ENCODE measurements at places on chromosomes 2 and 18.

DNA sequence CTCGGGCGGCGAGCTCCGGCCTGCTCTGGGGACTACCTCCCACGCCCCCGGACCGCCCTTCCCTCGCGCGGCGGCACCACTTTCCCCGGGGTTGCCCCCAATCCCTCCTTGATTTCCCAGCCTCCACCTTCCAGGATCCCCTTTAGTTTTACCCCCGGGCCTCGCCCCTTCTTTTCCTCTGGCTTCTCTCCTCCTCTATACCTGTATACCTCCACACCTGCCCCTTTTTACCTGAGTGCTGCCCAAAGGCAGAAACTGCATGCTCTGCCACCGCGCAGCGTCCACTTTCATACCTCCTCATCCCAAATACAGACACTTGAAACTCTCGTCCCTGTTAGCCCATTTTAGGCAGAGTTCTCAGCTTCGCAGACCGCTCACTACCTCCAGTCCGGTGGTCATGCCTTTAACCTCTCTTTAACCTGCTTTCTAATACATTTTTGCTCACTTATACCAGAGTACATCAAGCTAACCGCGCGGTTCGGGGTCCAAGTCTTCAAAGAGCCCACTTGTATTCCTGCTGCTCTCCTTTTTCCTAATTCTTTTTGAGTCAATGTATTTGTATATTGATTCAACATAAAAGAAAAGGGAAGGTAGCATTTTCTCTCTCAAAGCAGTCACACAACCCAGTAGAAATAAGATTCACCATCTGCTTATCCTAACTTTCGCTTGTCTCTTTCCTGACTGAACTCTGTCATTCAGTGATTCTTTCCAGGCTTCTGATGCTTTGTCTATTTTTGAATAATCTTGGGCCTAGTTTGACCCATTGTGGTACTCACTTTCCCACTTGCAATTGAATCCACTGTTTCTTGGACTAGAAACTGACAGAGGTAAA lies 901 bp downstream of the SPOPL start:
- DNase-seq = no peak

DNA sequence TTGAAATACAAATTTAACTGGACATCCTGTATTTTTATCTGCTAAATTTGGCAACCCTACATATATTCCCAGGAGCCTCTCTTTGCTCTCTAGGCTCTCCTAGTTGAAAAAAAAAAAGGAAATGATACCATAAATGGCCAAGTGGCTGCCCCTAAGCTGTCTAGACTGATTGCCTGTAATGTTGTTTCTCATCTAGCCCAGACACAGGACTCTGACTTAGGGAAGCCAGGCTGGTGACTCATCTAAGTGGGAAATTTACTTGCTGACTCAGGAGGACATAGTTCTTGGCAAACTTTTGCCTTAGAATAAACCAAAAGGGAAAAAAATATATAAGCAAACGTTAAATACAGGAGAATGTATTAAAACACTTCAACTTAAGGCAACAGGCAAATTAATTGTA lies 14.6 kb upstream of the ITGAV start:
- peak; percentile 62 for DNase-seq

DNA sequence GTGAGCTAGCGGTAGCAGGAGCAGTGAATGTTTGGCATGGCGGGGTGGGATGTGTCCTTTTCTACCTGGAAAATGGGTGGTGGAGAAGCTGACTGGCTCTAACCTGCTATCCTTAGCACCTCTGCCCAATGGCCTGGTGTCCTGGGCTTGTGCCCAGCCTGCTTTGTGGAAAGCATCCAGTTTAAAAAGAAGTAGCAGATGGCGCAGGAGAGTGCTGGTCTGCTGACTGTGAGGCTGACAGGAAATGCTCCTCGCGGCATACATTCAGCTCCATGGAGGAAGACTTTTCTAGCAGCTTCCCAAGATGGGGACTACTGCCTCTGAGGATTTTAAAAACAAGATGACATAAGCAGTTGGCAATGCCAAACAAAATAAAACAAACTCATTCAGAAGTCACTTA lies 56.2 kb upstream of the LYPD6B start:
- DNase-seq = no peak

DNA sequence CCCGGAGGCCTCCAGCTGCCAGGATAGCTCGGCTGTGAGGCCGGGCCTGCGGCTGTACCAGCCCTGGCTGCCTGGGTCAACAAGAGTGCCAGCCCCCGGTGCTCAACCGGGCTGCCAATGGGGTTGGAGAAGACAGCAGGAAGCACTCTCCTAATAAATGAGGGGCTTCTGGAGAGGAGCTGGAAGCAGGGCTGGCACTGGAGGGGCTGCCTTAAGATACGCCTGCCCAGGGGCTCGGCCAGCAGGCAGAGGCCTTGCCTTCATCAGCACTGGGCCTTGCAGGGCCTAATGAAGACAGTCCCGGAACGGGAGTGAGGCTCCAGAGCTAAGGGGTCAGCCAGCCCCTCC lies 73.6 kb downstream of the TEX51 start:
- no peak for DNase-seq

DNA sequence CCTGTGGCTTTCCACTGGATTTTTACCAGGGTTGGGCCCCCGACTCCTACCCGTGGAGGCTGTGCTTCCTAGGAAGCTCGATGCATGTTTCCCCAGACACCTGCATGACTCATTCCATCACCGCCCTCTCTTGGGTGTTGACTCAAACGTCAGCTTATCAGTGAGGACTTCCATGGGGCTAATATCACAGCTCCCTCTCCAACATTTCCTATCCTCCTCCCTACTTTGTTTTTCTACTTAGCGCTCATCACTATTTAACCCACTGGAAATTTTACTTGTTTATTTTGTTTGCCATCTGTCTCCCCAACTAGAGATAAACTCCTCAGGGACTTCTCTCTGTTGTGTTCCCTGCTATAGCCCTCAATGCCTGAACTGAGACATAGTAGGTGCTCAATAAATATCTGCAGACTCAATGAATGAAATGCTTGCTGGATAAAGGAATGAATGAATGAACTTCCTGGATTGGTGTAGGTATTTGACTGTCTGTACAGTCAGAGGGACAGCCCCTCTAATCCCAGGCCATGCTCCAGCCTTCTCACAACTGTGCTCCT lies 89.7 kb upstream of the MSH2 start:
- no peak for DNase-seq

GRCh38 chr2:200054681-200055468 lies 99.5 kb downstream of the MAIP1 start:
- no peak for DNase-seq

- DNase-seq = no peak
These were observed 12.3 kb upstream of the CNGA3 start for GRCh38 chr2:98333922-98334321.

GRCh38 chr2:99106913-99107312 lies 34.6 kb upstream of the C2orf15 start:
- no peak for DNase-seq

DNA sequence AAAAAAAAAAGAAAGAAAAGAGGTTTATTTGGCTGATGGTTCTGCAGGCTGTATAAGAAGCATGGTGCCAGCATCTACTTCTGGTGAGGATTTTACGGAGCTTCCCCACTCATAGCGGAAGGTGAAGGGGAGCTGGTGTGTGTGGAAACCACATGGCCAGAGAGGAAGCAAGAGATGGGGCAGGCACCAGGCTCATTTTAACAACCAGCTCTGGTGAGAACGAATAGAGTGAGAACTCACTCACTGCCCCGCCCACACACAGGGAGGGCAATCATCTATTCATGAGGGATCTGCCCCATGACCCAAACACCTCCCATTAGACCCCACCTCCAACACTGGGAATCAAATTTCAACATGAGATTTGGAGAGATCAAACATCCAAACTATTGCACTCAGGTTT lies 68.5 kb downstream of the MOGAT1 start:
- no peak for DNase-seq

- no peak for DNase-seq
These were observed 50.6 kb downstream of the SLC16A14 start for GRCh38 chr2:230018153-230018552.

DNA sequence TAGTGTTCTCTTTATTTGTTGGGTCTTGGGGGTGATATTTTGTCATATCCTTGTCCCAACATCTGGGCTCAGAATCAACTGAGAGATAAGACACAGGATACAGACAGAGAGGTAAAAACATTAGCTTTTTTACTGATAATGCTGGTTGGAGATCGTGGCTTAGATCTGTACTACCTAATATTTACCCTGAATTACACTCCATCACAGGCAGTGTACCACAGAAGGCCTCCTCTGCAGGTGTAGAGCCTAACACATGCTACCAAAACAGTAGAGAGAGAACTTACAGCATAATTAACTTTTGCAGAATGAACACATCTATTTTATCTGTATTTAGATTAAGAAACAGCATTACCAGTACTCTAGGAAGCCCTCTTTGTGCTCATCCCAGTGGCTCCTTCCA lies 6.8 kb downstream of the AGPS start:
- DNase-seq = no peak

- DNase-seq = no peak
These were observed 446.1 kb downstream of the ARHGAP15 start for GRCh38 chr2:143575340-143575739.

DNA sequence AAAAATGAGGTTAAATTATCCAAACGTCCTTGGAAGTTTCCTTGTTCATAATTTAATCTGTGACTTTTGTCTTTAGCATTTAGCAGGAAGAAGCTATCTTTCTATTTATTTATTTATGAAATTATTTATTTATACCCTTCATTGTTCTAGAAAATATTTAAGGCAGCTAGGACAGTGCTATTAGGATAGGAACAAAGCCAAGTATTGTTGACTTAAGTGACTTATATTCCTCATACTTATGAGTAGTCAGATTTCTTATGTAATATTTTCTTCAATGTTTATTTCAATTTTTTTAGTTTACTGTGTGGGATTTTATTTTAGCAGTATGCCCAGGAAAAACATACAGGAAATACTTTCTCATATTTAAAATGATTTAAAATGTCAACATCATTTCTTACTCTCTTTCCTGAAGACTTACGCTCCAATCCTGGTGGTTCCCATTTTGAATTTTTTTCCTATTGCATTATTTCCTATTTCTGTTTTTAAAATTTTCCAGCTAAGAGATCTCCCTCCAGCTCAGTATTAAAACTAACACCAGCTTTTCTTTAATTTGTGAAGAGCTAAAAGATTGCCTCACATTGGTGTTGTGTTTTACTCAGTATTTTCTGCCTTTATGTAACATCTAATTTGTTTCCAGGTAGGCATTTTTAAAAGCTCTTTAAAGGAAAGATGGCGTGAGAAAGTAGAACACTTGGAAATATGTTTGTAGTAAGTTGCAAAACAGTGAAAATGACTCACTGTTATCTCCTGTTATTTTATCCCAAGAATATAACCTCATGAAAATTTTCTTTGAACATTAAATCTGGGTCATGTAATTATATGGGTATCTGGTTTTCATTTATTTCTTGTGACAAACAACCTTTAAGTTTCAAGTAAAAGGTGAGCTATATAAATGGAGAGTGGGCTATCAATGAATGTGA lies 32.2 kb downstream of the MAPRE2 start:
- DNase-seq = no peak

DNA sequence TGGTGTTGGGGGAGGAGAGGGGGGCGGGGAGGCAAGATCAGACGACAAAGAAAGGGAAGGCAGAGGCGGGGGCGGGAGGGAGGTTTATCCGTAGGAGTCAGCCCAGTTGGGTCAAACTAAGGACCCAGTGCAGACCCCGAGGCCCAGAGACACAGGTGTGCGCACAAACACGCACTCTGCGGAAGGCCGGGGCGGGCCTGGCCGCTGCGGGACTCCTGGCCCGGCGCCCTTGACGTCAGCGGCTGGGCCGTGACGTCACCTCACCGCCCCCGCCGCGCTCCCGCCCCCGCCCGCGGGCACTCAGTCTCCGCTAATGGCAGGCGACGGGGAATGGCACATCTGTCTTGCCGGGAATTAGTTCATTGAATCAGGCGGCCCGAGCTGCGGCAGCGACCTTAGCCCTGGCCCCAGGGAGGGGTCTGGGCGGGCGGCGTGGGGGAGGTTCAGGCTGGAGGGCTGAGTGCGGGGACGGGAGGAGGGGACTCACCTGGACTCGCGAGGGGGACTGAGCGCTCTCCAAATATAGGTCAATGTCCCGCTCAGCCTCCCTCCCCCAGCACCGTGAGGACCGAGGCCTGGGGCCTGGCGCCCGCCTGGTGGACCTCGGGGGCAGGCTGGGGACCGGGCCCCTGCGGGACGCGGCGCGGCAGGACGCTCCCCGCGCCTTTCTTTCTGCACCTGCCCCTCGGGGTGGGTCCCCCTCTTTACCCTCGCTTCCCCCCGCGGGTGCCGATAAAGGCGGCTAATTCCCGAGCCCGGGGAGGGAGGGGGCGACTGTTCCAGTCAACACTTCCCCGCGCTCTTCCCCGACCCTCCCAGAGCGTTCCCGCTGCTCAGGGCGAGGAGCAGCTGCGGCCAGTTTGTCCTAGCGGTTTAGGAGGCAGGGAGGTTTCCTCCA lies 15.5 kb upstream of the ECEL1 start:
- no peak for DNase-seq

GRCh38 chr2:239648607-239649006 lies 247.8 kb upstream of the HDAC4 start:
- DNase-seq = no peak

GRCh38 chr18:56815926-56816325 lies 164.8 kb downstream of the WDR7 start:
- DNase-seq = no peak

- no peak for DNase-seq
These were observed 34.3 kb downstream of the LPIN2 start for GRCh38 chr18:2978661-2979106.

GRCh38 chr2:241091734-241092445 lies 10.2 kb downstream of the MTERF4 start:
- no peak for DNase-seq

DNA sequence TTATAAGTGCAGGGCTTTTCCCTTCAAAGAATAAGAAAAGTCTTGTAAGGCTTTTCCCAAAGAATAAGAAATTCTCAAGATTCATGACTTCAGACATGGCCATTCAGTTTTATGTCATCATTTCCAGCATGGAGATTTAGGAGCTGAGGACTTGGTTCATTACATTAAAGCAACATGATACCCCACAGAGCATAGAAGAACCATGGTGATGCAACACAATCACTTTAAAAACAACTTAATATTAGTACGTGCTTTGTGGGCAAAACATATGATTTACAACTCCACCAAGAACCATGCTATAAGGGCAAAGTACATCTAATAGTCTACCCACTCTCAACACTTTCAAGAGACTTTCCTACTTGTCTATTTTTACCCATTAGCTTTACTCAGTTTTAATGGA lies 214.4 kb downstream of the SRBD1 start:
- no peak for DNase-seq

- DNase-seq = no peak
These were observed 65.1 kb upstream of the RPRM start for GRCh38 chr2:153543635-153544071.

- no peak for DNase-seq
These were observed 96.2 kb upstream of the ARHGAP28 start for GRCh38 chr18:6633310-6633709.

- DNase-seq = no peak
These were observed 72.9 kb downstream of the CIB4 start for GRCh38 chr2:26568076-26568890.

GRCh38 chr2:64608867-64609226 lies 44.9 kb downstream of the SERTAD2 start:
- no peak for DNase-seq
